NCI-H446 (cell line): ENCODE measurements at places on chromosomes 4 and X.

GRCh38 chrX:14698790-14699189 lies 169.5 kb downstream of the GLRA2 start:
- no peak for DNase-seq

DNA sequence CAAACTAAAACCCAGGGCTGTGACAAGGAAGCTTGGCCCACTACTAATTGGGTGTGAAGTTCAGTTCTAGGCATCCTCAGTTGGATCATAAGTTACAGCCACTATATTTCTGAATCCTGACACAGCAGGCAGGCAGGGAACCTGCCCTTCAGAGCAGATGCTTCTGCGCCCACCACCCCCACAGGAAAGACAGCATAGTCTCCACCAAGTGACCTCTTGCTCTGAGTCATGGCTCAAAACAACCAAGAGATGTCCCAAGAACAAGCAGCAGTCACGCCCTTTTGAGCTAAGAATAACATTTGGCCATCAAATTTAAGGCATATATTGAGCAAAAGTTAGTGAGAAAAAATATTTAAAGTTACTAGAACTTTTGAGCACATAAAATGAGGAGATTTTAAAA lies 170.7 kb upstream of the SMARCAD1 start:
- no peak for DNase-seq

DNA sequence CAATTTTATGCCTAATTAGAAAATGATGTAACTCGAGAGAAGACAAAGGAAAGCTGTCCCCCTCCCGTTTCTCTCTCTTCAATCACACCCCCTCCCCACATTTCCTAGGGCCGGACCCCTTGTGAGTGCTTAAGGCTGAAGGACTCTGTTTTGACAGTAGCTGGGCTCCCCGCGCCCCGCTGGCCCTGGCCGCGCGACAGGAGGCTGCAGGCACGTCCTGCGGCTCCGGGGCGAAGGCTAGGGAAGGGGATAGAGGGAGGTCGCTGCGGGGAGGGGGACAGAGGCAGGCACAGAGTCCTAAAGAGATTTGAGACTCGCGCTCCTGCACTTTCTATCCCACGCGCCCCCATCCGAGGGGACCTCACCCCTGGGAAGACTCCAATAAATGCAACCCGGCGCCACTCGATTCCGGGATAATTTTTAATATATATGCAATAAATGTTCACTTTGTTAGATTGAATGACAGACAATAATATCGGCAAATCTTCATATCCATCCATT lies 56.2 kb upstream of the TMEM33 start:
- DNase-seq = no peak

DNA sequence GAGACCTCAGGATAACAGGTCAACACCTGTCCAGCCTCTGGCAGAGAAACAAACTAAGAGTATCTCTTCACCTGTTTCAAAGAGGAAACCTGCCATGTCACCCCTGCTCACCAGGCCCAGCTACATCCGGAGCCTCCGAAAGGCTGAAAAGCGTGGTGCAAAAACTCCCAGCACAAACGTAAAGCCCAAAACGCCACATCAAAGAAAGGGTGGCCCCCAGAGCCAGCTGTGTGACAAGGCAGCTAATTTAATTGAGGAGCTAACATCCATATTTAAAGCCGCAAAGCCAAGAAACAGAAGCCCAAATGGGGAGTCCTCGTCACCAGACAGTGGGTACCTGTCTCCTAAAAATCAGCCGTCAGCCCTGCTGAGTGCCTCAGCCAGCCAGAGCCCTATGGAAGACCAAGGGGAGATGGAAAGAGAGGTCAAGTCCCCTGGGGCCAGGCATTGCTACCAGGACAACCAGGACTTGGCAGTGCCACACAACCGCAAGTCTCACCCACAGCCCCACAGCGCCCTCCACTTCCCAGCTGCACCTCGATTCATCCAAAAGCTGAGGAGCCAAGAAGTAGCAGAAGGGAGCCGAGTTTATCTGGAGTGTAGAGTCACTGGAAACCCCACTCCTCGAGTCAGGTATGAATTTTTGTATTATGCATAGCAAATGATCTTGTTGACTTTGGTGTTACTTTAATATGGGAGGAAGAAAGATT lies 15.1 kb downstream of the PALLD start:
- DNase-seq = no peak

DNA sequence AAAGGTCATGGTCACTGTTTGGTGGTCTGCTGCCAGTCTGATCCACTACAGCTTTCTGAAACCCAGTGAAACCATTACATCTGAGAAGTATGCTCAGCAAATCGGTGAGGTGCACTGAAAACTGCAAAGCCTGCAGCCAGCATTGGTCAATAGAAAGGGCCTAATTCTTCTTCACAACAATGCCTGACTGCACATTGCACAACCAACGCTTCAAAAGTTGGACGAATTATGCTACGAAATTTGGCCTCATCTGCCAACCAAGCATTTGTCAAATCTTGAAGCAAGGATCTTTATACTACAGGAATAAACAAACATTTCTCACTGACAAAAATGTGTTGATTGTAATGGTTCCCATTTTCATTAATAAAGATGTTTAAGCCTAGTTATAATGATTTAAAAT lies 90.4 kb downstream of the EIF4E start:
- DNase-seq = no peak

- no peak for DNase-seq
These were observed 34.8 kb downstream of the HOPX start for GRCh38 chr4:56646341-56646740.

DNA sequence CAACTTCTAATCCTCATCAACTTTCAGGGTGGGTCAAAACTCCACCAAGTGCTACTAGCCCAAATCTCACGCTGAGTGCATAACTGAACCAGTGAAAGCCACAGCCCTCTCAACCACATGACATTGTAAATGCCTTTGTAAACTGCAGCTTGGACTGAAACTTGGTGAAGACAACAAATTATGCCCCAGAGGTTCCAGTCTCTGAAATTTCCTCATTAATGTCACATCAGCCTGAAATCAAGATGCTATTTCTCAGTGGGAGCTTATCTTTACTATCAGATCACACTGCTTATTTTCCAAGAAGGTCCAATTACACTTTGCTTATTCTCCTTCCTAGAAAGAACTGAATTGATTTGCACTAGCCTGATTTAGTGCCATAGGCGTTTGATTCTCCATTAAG lies 46.6 kb downstream of the SOWAHB start:
- DNase-seq = no peak

- DNase-seq = peak; percentile 23
These were observed 14.1 kb downstream of the GRK4 start for GRCh38 chr4:2977211-2978088.
